Hematopoietic multipotent progenitor cell treated with erythropoietin and hydrocortisone succinate and interleukin-3 and kit ligand, for 17 days (in vitro differentiated cells): ENCODE measurements at places on chromosomes 1 and 21.

- no peak for DNase-seq
Observed at GRCh38 chr1:211699059-211699458, 23.6 kb upstream of the NEK2 start.

DNA sequence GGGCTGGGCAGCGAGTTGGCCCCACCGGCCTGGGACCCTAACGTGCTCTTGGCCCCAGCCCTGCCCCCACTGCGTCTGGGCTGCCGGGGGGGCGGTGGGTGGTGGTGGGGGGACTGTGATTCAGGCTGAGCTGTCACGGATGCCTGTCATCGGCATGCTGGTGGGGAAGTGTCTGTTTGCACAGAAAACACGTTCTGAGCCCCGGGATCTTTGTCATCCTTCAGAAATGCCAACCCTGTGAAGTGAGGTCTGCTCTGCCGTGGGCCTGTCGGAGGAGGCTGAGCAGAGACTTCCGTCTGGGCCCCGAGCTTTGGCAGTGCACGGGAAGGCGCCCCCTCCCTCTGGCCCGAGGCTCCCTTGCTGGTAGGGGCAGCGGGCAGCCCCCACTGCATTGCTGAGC, 24.3 kb upstream of the PLCH2 start:
- DNase-seq = no peak

DNA sequence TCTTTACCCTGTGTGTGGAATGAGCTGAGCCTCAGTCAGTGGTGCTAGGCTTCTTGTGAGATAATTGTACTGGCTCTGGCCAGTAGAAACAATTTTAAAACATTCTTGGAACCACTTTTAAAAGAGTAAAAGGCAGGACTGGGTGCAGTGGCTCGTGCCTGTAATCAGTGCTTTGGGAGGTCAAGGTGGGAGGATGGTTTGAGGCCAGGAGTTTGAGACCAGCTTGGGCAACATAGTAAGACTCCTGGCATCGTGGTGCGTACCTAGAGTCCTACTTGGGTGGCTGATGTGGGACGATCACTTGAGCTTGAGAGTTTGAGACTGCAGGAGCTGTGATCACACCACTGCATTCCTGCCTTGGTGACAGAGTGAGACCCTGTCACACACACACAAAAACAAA, 89.8 kb downstream of the UCK2 start:
- no peak for DNase-seq

DNA sequence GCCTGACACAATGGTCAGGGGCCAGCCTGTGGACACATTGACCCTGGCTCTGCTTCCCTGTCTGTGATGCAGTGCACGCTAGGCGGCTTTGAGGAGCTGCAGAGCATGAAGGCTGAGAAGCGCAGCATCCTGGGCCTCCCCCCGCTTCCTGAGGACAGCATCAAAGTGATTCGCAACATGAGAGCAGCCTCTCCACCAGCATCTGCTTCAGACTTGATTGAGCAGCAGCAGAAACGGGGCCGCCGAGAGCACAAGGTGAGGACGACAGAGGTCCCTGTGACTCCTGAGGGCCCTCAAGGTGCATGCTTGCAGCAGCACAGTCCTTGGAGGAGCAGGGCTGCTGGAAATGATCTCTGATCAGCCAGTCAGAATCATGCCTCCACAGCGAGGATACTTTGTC, 8.6 kb downstream of the STRIP1 start:
- DNase-seq = no peak

GRCh38 chr1:222975472-222976122, 160.8 kb downstream of the DISP1 start:
- no peak for DNase-seq

DNA sequence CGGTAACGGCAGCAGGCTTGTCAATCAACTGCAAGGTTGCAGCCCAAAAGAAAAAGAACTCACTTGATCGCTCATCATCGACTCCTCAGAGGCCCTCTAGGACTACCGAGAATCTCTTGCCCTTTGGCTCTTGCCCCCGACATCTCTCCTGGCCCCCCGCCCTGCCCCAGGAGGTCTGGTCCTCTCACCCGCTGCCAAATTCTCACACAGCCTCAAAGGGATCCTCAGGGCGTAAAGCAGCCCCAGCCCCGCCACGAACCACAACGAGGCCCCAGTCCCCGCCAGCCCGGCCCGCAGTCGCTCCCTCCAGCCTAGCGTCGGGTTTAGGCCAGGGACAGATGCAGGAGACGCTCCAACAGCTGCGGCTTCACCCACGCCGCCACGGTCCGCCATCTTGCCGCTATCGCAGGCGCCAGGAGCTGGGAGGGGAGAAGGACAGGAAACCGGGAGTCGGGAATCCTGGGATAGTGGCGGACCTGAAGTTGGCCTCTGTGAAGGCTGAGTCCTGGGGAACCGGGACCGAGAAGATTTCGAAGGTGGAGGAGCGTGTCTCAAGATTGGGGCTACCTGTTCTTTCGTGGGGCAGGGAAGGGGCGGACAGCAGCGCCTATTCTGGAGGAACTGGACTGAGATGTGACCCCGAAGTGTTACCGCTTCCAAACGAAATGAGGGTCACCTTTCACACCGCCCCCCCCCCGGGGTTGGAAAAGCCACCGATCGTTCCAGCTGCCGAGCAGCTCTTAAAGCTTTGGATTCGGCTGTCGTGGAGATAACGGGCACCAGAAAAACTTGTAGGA, at the start of gene ST7L:
TSS of gene ST7L (minus strand) at position 421 of the 797 bp plus-strand sequence. CDS start at position 393, 28 bp downstream.
- DNase-seq = peak; percentile 78

- DNase-seq = no peak
Observed at GRCh38 chr1:83882906-83883305, 116.0 kb downstream of the TTLL7 start.

DNA sequence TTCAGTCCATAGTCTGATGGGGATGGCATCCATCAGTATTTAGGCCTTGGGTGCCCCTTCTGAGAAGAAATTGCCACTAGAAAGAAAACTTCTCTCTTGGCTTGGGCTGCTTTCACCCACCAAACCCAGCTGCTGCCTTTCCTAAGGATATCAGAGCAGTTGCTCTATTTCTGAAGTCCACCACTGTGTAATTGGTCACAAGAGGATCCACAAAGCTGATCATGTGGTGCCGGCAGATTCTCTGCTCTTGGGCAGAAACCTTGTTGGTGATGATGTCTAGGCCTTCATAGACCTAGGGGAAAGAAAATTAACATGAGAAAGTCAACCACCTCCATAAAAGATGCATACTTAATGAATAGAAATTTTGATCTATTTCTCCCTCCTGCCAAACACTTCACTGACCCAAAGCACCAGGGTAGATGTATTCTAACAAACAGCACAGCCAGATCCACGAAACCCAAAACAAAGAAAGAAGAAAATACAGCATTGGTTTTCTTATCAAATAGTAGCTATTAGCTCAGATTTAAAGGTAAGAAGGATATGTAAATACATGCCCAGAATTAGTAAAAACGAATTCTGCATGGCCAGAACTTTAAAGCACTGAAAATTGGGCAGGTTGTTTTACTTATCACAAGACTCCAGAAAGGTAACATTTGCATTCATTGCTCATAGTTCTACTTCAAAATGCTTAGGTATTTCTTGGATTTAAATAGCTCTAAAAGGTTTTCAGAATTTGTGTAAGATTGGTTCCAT, 26.0 kb downstream of the TRIT1 start:
- DNase-seq = no peak

- DNase-seq = no peak
Observed at GRCh38 chr1:21292984-21293536, 2.8 kb upstream of the ECE1 start.

GRCh38 chr21:42855937-42856335, 23.4 kb downstream of the WDR4 start:
- DNase-seq = no peak

- no peak for DNase-seq
Observed at GRCh38 chr1:60066001-60066400, 7.6 kb downstream of the C1orf87 start.

GRCh38 chr1:168304865-168305264, 24.2 kb downstream of the TBX19 start:
- no peak for DNase-seq

DNA sequence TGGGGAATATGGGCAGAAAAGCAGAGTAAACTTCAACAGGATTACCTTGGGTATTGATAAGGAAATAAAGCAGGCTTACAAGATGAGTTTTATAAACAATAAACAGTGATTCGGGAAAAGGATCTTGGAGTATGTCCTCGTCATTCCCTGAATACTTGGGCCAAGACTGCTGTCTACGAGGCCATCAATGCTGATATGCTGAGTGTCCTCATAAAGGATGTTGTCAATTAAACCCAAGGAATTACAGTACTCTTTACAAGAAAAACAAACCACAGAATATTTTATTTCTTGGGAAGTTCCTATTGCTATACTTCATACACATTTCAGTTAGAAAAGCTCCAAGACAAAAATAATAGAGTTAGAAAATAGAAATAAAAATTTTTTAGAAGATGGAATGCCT, 34.9 kb downstream of the ATP1B1 start:
- no peak for DNase-seq

DNA sequence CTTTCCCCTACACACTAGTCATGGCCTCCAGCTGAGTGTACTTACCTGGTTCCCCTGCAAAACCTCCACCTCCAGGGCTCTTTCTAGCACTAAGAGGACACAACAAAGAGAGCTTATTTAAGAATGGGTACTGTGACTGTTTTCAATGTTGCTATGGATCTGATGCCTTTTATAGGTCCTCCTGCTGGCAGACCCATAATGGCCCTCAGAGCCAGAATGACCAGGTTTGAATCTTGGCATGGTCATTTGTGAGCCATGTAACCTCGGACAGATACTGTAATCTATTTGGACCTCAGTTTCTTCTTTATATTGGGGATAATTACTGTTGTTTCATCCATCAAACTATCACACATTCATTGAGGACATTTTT, 137.6 kb upstream of the USP24 start:
- no peak for DNase-seq

DNA sequence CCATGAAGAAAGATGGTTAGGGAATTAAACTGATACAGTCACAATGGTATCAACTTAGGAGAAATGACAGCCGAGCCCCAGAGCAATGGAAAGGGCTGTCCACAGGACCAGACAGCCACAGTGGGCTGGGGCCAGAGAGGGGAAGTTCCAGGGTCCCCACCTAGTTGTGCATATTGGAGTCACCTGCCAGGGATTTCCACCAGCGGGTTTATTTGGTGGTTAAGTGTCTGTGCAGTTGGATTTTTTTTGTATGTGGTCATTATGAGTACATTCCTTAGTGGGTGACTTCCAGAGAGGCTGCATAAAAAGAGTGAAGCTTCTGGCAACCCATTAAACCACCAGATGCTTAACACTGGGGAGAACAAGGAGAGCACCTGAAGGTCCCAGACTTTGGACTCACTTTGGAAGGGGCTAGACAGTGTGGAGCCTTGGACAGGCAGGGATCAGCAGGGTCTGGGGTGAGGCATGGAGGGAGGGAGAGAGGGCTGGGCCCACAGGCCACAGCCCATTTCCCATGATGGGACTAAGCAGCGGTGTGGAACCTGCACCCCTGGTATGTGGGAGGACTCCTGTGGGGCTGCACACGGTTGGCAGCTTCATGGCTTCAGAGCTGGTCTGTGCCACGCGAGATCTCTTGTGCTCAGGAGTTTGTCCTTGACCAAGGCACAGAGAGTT, 7.8 kb upstream of the PTTG1IP start:
- DNase-seq = no peak

DNA sequence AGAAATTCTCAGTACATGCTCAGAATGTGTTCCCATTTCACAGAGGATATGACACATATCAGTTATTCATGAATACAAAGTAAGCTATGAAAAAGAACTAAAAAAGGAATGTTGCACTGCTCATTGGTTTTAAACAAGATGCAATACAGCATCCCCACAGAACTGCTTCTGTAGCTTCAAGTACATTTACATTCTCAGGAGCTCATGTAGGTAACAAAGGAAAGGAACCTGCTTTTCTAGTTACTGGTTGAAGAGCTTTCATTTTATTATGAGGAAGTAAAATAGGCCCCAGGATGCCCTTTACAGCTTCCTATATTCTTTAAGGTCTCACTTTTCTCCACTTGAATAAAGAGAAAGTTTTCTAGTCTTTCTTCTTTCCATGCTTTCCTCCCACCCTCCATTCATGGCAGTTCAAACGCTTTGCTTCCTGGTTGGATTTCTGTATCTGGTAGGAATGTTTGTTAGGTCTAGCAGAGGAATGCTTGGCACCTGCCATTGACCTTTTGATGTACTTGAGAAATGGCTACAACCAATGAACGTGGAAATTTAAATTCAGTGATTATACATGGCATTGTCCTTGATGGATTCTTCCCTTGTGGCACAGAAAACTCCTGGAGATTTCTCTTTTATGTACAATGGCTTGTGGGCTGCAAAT, 27.1 kb upstream of the KCNK2 start:
- no peak for DNase-seq

DNA sequence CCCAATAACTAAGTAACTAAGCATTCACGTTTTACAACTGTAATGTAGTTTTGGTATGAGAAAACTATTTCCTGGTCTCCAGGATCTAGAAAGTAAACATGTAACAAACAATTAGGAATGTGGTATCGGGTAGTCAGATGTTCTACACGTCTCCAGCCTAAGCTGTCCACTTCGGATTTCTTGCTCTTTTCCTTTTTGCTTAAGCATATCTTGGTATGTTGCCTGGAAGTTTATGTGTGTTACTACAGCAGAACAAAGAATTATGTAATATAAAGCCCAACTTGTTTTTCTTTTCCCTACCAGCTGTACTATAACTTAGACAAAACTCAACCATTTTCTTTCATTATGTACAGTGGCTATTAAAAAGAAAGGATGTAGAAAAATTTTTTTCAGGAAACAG, 20.4 kb upstream of the WARS2 start:
- DNase-seq = no peak

DNA sequence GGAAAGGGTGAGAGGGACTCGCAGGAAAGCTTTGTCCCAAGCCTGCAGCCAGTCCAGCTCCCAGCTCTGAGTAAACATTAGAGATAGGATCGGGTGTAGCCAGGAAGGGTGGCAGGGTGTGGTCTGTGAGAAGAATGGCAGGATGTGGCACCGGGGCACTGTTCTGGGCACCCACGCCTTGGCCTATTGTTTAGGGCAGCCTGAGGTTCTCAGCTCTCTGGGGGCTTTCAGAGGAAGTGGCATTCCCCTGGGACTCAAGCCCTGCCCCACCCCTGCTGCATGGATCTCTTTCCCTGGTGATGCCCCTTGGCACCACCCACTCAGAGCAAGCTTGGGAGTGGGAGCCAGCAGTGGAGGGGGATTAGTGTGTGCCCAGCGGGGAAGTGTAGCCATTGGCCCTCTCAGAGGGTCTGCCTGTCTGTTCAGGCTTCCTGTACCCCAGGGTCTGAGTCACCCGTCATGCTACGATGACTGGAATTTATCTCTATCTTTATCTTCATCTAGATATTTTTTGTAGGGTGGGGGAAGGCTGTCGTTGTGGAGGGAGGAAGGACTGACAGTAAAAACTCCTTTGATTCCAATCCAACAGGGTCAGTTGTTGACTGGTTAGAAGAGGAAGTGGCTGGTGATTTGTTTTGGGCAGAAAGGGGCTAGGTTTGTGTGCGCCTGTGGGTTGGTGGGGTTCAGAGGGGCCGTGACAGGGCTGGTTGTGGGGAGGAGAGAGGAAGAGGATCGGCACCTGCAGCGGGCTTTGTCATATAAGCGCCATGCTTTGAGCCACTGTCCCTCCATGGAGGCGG, 31.6 kb downstream of the SOX13 start:
- DNase-seq = no peak

GRCh38 chr1:200925831-200926230, 31.1 kb downstream of the INAVA start:
- no peak for DNase-seq

DNA sequence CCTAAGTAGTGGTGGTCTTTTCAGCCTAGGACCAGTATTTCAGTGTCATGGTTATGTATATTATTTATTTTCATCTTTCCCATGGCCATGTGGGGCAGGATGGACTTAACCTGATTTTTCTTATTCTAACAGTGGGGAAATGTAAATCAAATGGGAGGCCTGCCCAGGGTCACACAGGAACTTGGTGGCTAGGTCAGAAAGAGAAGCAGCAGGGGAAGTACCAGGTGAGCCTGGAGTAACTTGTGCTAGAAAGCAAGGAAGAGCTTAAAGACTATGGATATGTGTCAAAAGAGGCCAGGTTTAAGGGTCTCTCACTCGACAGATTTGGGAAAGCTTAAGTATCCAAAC, 936 bp downstream of the ZFP69B start:
- no peak for DNase-seq
